Retinal pigment epithelial cell (primary cell): ENCODE measurements at places on chromosomes 13 and 19.

- DNase-seq = no peak
These were observed 688 bp downstream of the ZNF225 start for GRCh38 chr19:44113784-44114390.

- DNase-seq = peak; percentile 16
These were observed at the start of gene ZNF415 for GRCh38 chr19:53132141-53132991. Gene ZNF415, minus strand, starts transcription at chr19:53132910. Its CDS starts 10,234 bp downstream, at chr19:53122676.

DNA sequence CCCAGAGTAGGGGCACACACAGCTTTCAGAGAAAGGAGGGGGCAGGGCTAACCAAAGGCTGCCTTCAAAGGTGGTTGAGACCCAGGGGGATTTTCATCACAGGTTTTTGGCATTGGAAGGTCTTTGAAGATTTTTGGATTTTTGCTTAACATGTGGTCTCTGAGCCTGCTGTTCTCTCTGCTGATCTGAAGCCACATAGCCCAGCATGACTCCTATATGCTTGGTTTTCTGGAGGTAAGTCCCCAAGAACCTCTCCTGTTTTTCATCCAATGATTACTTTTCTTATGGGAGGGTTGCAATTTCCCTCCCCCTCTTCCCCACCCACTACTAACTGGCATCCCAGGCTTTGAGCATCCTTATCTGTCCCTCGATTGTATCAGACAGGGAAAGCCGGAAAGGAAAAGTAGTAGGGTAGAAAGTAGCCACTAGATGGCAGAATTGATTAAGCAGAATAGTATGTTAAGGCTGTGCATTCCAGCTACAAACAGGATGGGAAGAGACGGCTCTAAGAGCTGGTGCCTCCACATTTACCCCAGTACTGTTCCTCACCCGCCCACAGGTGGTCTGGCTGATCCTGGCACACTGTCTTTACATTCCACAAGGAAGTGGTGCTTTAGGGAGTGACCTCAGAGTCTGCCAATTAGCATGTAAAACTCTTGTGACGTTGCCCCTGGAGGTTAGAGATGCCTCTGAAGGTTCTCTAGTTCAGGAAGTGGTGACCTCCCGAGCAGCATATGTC lies 218.9 kb upstream of the EDNRB start:
- peak; percentile 16 for DNase-seq

GRCh38 chr19:52114691-52115090 lies 19.1 kb upstream of the ZNF841 start:
- no peak for DNase-seq

DNA sequence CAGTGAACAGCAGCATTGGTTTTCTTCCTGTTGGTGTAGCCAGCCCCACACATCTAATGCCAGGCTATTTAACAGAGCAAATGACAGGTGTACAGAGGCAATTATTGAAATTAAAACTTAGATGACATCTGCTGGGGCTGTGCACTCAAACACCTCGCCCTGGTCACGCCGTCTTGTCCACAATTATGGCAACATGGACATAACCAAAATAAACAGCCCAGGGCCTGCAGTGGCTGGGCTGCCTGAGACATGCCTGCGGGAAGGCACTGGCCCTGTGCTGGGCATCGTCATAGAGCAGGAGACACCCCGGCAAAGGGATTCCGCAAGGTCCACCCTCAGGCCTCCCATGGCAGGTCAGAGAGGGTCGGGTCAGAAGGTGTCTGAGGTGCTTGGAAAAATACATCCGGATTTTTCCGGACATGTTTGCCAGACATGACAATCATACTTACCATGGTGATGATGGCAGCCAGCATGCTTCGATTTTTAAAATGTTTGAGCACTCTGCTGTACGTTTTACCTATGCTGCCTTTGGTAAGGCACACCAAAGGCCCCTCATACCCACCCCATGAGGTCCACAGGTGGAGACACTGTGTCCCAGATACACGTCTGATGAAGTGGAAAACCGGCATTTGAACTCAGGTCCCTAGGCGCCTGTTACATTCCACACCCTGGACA lies 47.8 kb downstream of the TSHZ3 start:
- DNase-seq = no peak

GRCh38 chr19:3110126-3110825 lies 16.1 kb downstream of the GNA11 start:
- DNase-seq = no peak

DNA sequence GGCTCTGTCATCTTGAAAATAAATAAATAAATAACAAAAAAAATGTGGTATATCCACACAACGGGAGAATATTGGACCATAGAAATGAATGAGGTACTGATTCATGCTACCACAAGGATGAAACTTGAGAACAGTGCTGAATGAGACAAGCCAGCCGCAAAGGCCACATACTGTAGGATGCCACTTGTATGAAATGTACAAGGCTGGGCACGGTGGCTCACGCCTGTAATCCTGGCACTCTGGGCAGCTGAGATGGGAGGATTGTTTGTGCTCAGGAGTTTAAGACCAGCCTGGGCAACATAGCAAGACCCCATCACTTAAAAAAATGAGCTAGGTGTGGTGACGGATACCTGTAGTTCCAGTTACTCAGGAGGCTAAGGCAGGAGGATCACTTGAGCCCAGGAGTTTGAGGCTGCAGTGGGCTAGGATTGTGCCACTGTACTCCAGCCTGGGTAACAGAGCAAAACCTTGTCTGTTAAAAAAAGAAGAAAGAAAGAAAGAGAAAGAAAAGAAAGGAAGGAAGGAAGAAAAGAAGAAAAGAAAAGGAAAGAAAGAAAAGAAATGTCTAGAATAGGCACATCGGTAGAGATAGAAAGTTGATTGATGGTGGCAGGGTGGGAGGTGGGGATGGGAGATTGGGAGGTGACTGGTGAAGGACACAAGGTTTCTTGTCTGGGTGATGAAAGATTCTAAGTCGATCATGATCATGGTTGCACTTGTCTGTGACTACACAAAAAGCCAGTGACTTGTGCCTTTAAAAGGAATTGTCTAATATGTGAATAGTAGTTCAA lies 20.3 kb downstream of the HPN start:
- no peak for DNase-seq

DNA sequence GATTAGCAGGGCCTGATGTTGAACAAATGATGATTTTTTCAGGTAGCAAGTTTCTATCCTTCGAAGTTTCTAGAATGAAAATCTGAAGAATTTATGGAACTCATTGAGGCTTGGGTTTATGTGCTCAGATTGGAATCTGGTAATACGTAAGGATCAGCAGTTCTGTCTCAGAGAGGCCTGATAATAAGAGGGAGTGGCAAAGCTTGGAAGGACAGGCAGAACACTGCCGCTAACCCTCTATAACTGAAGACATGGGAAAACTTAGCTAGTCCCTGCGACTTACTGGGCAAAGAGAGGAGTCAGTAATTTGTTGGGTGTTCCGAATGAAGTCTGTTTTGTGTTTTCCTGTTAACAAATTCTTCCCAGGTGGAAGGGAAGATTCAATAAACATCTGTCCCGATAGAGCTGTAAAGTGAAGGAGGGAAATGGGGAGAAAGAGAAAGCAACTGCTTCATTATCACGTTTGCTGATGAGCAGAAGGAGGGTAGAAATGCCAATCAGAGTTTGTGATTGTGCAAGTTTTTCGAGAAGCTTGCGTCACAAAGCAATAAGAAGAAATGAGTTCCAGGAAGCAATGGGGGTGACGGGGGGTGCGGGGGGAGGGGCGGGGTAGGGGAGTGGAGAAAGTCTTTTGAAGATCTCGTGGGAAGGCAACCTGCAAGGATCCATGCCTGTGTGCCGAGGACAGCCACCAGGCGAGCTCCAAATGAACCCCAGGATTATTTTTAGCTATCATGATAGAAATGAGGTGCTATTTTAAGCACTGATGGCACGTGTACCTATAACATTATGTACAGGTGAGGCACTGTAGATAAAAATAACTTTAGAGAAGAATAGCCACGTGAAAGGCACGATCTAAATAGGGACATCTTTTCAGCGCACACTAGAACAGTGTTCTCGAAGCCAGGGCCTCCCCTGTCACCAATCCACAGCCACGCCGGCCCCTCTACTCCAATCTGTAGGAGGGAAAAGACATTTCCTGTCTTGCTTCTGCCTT lies 224.1 kb downstream of the FGF9 start:
- no peak for DNase-seq

DNA sequence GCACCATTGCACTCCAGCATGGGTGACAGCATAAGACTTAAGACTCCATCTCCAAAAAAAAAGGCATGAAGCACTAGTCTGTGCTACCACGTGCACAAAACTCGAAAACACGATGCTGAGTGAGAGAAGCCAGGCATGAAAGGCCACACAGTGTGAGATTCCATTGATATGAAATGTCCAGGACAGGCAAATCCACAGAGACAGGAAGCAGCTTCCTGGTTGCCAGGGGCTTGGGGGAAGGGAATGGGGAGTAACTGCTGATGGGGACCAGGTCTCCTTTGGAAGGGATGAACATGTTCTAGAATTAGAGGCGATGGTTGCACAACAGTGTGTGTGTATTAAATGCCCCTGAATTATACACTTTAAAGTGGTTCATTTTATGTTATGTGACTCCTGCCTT lies 15.9 kb upstream of the JUND start:
- DNase-seq = no peak

DNA sequence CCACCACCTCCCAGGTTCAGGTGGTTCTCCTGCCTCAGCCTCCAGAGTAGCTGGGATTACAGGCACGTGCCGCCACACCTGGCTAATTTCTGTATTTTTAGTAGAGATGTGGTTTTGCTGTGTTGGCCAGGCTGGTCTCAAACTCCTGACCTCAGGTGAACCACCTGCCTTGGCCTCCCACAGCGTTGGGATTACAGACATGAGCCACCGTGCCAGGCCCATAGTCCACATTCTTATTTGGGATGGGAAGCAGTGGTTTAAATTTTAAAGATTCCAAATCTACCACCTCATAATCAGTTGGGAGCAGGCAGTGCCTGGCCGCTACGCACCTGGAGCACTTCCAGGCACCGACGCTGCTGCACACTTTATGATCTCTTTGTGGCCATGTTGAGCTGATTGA lies 160.6 kb upstream of the SOX1 start:
- no peak for DNase-seq

- DNase-seq = no peak
These were observed 134.9 kb upstream of the SPACA7 start for GRCh38 chr13:112241288-112241687.

- DNase-seq = peak; percentile 85
These were observed 564.1 kb downstream of the PCDH9 start for GRCh38 chr13:66665991-66666390.

- peak; percentile 84 for DNase-seq
These were observed 1.2 kb upstream of the INAFM1 start for GRCh38 chr19:47273313-47274070.
